ENCODE measurements at places on chromosomes 2 and 18. TPM values are rescaled to one million over a fixed set of nuclear protein-coding genes. Genes with fewer than 3 reads are reported as not detected.

SPTBN1 gene
- 107 TPM for total RNA-seq

LRRC30 gene
- total RNA-seq, result not detected

RAPGEF4 gene
- 0.35 TPM for total RNA-seq

SCN1A gene
- not detected for total RNA-seq

LRRTM1 gene
- not detected for total RNA-seq

NHEJ1 gene
- total RNA-seq, result 26.6 TPM

KIDINS220 gene
- 20.5 TPM for total RNA-seq

VIL1 gene
- total RNA-seq, result not detected

UGT1A5 gene
- not detected for total RNA-seq

RBM45 gene
- 5.7 TPM for total RNA-seq

TEKT4 gene
- not detected for total RNA-seq
